ELR (cell line): ENCODE measurements at places on chromosomes 4 and X.
A peak's percentile ranks its signal among the peaks of the same experiment; 100 is the strongest.

DNA sequence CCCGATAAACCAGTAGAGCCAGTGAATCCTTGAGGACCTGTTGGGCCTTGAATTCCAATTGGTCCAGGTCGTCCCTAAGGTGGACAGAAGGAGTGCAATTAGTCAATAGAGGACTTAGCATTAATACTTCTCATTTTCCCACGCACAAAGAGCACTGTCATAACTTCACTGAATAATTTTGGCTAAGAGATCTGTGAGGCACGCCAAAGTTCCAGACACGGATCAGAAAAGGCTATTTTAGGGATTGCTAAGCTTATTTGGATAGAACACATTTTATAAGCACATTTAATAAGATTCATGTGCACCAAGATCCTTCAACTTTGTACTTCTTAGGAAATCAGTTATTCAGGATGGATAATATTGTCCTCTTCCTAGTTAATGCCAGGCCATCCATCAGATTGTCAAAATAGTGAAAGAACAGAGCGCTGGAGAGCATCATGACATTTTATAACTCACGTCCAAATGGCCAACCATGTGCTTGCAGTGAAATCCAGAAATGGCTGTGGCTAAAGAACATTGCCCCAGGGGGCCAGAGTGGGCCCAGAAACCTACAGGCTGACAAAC is 129.8 kb downstream of the ATG4A start:
- DNase-seq: no peak

DNA sequence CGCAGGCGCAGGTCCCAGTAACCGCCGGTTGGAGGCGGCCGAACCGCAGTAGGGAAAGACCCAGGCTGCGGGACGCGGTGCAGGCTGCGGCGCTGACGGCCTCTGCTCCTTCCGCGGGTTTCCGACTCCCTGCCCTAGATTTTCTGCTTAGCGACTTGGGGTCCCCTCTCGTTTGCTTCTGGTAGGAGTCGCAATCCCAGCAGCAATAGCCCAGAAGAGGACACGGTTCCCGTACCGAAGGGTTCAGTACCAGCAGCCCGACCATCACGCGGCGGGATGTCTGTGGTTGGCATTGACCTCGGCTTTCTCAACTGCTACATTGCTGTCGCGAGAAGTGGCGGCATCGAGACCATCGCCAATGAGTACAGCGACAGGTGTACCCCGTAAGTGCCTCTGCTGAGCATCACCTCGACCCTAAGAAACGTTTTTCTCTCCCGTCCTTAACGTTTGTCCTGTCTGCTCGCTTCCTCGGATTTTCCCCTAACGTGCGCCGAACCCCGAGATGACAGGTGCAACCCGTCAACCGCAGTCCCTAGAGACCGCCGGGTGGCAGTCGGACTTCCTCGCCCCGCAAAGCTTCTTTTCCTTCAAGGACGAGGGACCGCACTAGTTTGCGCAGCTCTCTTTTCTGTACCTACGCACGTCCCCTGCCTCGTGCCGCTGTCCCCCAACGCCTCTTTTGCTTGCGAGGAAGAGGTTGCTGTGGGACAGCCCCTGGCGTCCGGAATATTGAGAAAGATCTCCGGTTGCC is at the start of gene HSPA4L:
TSS of gene HSPA4L (plus strand) at position 48 of the 751 bp plus-strand sequence. CDS start at position 277, 229 bp downstream.
- peak; percentile 69 for DNase-seq

GRCh38 chrX:123337886-123338639 is 154.0 kb downstream of the GRIA3 start:
- no peak for DNase-seq

DNA sequence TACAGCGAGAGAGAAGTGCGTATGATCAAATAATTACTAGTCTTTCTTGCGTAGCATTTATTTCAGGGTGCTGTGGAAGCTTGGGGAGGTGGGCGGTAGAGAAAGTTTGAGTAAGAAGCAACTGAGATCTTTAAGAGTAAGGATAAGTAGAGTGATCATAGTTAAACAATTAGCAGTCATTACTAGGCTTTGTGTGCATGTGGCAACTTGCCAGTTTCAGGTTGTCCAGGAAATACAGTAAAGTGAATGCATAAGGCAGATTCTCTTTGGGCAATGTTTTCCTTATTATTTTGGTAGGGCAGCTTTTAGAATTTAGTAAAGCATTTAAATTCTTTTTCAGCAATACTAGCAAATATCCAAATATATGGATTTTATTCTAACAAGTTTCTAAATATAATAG is 57.0 kb downstream of the HPGDS start:
- DNase-seq: no peak

- peak; percentile 46 for DNase-seq
These were observed 53.8 kb upstream of the TBC1D14 start for GRCh38 chr4:6855692-6856297.

DNA sequence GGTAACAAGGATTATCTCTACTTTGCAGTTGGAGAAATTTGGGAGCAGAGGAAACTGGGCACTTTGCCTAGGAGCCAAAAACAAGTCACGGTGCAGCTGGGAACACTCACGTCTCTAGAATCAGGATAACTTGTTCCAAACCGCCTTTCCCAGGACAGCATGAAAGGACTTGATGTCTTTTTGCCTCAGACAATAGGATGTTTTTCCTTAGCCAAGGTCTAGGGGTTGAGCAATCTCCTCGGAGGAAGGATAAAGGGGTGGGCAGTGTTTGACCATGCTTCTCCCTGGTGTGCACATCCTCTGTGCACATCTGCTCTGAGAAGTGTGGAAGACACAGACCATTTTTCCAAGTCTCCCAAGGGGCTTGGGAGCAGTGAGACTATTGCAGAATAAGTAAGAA is 1.7 kb upstream of the SPARCL1 start:
- no peak for DNase-seq

DNA sequence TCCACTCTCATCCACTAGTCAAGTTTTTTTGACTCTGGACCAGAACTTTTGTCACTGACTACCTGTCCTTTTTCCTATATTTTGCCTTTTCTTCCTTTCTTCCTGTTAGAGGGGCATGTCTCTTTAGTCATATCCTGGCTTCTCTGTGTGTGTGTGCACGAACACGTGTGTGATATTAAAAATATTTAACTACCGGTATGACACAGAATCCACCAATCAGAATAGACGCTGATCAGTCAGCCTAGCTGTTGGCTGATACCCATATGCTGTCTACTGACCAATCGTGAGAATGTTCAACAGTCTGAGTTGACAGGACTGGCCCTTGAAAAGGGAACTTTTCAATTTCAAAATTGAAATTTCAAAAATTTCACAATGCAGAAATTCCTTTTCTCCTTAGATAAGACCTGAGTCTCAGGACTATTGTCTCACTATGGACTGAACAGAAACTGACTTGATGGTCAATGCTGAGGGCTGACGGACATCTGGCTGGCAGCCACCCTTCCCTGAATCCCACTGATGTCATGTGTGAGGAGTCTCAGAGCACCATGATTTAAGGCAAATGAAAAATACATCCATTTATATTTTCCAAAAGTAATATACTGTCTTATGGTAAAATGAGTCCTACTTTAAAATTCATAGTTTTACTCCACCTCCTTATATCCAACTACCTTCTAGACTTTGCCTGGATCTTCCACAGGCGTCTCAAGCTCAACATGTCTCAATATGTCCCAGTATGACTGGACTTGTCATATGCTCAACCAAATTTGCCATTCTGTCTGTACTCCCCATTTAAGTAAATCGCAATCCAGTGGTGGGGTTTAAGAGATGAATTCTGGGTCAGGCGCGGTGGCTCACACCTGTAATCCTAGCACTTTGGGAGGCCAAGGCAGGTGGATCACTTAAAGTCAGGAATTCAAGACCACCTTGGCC is 78.0 kb downstream of the CHRNA9 start:
- DNase-seq: no peak

DNA sequence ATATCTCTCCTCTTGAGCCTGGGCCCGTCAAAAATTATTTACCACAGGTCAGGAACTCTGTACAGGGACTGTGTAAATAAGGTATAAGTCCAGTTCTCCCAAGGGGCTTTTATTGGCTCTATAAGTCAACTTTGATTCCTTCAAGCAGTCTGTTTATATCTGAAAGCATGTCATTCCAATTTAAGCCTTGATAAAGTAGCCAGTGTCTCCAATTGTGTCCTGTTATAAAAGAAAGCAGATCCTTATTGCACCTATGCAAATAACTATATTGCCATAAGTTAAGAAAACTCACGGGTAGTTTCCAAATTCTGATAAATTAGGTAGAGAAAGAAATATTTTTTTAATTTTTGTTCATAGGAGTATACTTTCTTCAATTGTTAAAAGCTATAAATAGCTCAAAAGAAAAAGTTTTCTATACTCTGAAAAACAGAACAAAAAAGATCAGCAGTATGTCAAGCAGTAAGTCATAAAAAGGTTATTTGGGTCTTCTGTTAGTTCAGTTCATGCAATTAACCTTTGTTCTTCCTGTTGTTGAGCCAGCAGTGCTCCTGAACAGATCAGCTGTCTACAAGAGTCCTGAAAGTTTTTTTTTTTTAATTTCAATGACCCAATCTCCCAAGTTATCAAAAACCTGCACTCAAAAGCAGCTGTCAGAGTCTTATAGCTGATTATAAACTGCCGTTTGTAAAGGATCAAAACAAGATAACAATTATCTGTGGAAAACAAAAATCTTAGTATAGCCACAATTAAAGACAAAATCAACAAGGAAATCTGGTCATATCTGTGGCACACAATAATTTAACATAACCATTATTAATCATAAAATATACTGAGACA is 178.4 kb upstream of the GALNT7 start:
- no peak for DNase-seq
